Left lung (tissue), 14 donors: ENCODE measurements at places on chromosomes 7 and 10. TPM values are rescaled to one million over a fixed set of nuclear protein-coding genes. Genes with fewer than 3 reads are reported as not detected.

EPHB6 gene
- total RNA-seq = 12.1 TPM

NUDCD3 gene
- 90.1 TPM for total RNA-seq

ACBD7 gene
- total RNA-seq = 1.3 TPM

NOS3 gene
- 12.1 TPM for total RNA-seq

TMEM273 gene
- total RNA-seq = 46.9 TPM

SRRM3 gene
- total RNA-seq = 0.94 TPM

SORCS1 gene
- 0.03 TPM for total RNA-seq
